OCI-LY7 (cell line): ENCODE measurements at places on chromosomes 2 and 18.

DNA sequence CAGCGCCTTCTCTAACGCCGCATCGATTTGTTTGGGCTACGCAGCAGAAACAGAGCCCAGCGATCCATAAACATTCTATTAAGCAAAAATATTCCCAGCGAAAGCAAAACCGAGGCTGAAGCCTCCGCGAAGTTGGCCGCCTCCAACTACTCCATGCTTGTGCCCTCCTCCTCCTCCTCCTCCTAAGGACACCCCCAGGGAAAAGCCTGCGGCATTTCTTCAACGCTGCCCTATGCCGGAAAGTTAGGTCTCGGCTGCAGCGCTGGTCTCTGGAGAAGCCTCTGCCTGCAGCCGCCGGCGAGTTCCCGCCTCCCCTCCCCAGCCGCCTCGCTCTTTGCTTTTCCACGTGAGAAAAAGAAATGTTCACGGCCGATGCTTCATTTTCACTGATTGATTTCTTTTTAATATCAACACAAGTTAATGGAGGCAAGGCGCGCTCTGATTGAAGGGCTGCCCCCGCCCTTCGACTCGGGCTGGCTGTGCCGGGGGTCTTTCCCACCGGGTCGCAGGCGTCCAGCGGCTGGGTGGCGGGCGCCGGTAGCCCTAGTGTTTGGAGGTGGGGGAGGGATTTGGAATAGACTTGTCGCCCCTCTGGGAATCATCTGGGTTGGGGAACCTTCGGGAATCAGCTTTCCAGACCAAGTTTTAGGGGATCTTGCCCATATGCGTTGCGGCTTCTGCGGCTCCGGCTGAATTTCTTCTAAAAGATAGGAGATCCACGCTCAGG is 3.9 kb downstream of the NRP2 start:
- no peak for DNase-seq

- peak; percentile 12 for DNase-seq
Measured at GRCh38 chr18:32891130-32891529, 118.3 kb upstream of the KLHL14 start.

DNA sequence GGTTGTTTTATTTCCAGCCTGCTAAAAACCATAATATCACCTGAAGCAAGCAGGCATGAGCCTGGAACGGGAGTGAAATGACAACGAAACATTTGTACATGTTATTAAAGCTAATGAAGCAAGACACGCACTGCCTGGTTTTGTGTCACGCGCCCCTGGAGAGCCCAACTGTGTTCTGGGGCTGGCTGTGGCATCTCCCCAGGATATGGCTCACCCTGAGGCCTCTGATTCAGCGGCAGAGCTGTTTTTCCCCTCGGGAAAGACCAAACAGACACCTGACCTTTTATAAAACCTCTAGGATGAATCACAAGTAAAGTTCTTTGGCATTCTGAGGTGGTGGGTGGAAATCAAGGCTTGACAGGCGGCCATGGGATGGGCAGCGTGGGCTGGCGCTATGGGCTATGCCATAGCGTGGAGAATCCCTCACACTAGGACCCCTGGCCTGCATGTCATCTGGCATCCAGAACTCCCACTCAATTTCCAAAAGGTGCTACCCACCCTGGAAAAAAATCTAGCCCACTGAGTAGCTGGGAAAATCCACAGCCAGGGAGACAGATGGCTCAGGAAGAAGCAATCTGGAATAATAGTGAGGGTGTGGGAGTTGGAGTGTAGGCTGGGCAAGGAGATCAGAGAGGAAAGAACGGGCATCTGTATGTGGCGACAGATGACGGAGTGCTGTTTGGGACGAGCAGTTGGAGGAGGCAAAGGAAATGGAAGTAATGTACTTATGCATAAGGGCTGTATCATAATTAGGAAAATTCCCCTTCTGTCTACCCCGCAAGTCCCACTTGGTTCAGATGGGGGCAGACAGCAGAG is 262.0 kb downstream of the AFF3 start:
- no peak for DNase-seq

GRCh38 chr2:56476509-56477071 is 292.8 kb downstream of the CCDC85A start:
- DNase-seq = no peak

GRCh38 chr18:63299837-63300745 is 19.5 kb downstream of the BCL2 start:
- no peak for DNase-seq
